Neural progenitor cell (in vitro differentiated cells): ENCODE measurements at places on chromosomes 6 and 20. TPM values are rescaled to one million over a fixed set of nuclear protein-coding genes. Genes with fewer than 3 reads are reported as not detected.

The MUCL3 gene
- 0.03 TPM in 1 of 2 replicates, not detected in the other for total RNA-seq

The GHRH gene
- 3.2 TPM in 1 of 2 replicates, not detected in the other for total RNA-seq

The FAXC gene
- total RNA-seq, result 13.5 and 23.0 TPM in 2 replicates

The GUCA1A gene
- total RNA-seq, result 1.9 and 3.4 TPM in 2 replicates

The B3GALT4 gene
- total RNA-seq, result 1.1 and 2.1 TPM in 2 replicates

The F13A1 gene
- 1.7 and 3.6 TPM in 2 replicates for total RNA-seq

The RPS21 gene
- 1,629 and 1,765 TPM in 2 replicates for total RNA-seq

The GPX6 gene
- total RNA-seq, result not detected in 2 replicates

The MEP1A gene
- total RNA-seq, result not detected in 2 replicates

The ANGPT4 gene
- 0.06 and 0.19 TPM in 2 replicates for total RNA-seq

The TENT5A gene
- total RNA-seq, result 8.7 and 11.7 TPM in 2 replicates

The PHF20 gene
- total RNA-seq, result 45.1 and 54.7 TPM in 2 replicates

The ARMC12 gene
- total RNA-seq, result 1.0 and 1.9 TPM in 2 replicates

The WFDC12 gene
- total RNA-seq, result not detected in 2 replicates

The SIRPB1 gene
- 0.62 TPM in 1 of 2 replicates, not detected in the other for total RNA-seq

The EYS gene
- 0.03 TPM in 1 of 2 replicates, not detected in the other for total RNA-seq

The MRAP2 gene
- 0.59 and 0.75 TPM in 2 replicates for total RNA-seq

The TMEM151B gene
- 0.13 and 1.4 TPM in 2 replicates for total RNA-seq

The TREM1 gene
- not detected in 2 replicates for total RNA-seq

The PHACTR1 gene
- total RNA-seq, result 2.4 and 6.1 TPM in 2 replicates

The MOG gene
- total RNA-seq, result not detected in 2 replicates

The SMLR1 gene
- not detected in 2 replicates for total RNA-seq

The DHX35 gene
- total RNA-seq, result 22.0 and 22.5 TPM in 2 replicates

The WFDC2 gene
- total RNA-seq, result 2.7 and 5.8 TPM in 2 replicates

The IL17F gene
- total RNA-seq, result not detected in 2 replicates

The SPATS1 gene
- 0.25 TPM in 1 of 2 replicates, not detected in the other for total RNA-seq

The SERPINB6 gene
- total RNA-seq, result 13.3 and 17.4 TPM in 2 replicates

The PAK5 gene
- 1.6 and 1.9 TPM in 2 replicates for total RNA-seq

The INSM1 gene
- total RNA-seq, result 0.28 and 0.41 TPM in 2 replicates

The FNDC11 gene
- 0.39 and 9.0 TPM in 2 replicates for total RNA-seq

The RBM24 gene
- total RNA-seq, result 17.3 and 27.6 TPM in 2 replicates

The SCUBE3 gene
- total RNA-seq, result 9.0 and 11.4 TPM in 2 replicates

The KHDRBS2 gene
- 14.0 and 17.7 TPM in 2 replicates for total RNA-seq
